IMR-90 (cell line): ENCODE measurements at places on chromosomes 1 and 21.

DNA sequence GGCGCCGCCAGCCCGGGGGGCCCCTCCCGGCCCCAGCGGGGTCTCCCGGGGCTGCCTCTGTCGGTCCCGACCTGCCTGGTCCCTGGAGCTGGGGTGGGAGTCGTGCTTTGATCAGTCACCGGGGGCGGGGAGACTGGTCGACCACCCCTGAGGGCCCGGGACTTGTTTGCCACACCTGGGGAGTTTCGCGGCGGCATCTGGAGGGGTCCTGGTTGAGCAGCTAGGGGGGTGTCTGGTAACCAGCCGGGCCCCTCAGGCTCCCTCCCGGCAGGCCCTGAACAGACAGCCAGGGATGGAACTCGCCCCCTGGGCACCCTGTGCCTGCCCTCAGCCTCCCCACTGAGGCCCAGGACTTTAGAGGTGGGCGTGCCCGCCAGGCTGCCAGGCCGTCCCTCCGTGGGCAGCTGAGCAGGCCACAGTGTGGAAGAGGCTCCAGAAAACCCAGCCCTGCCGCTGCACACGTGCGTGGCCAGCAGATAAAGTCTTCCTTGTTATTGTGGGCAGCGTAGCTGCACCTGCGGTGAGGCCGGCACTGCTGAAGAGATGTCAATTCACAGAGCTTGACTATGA is 13.3 kb upstream of the SAMD11 start:
- no peak for DNase-seq

DNA sequence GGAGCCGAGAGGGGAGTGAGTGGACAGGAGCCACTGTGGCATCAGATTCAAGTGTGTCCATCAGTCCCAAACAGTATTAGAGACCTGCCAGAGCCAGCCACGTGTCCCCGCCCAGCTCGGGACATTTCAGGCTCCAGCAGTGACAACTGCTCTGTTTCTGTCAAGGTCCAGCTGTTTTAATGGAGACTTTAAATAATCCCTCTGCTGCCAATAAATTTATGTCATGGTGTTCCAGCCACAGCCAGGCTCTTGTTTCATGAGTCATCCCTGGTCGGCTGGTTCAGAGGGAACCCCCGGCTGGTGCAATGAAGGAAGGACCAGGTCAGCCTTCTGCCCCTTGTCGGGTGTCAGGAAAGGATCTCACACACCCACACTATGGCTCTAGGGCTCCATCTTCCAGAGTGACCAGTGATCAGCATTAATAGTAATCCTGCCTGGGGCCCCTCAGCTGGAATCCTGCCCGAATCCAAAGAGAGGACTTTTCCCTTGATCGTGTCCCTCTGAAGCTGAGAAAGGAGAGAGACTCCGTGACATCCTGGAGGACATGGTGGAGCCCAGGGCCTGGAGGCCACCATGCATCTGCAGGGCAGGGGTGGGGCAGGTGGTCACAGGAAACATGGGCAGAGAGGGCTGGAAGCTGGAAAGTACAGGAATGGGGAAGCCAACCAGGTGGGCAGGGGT is 197.3 kb downstream of the MATN1 start:
- DNase-seq = peak; percentile 44

GRCh38 chr1:17632541-17633184 is 93.2 kb downstream of the ARHGEF10L start:
- peak; percentile 53 for DNase-seq

DNA sequence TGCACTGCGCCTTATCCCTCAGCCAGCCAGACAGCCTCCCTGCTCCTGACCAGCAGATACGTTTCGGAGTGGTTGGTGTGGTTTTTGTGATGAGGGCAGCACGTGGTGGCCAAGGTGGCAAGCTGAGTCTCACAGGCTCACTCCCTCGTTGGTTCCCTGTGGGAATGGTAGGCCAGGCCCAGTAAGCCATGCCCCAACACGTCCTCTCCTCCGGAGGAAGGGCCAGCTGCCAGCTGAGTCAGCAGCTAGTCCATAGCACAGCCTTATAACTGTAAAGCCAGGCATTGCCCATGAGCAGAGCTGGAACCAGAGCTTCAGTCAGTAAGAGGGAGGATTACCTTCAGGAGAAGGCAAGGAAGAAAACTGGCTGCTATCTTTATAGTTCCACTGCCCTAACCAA is 29.5 kb downstream of the SZRD1 start:
- DNase-seq = peak; percentile 84

- DNase-seq = no peak
Measured at GRCh38 chr1:111369177-111369576, 58.4 kb downstream of the OVGP1 start.

DNA sequence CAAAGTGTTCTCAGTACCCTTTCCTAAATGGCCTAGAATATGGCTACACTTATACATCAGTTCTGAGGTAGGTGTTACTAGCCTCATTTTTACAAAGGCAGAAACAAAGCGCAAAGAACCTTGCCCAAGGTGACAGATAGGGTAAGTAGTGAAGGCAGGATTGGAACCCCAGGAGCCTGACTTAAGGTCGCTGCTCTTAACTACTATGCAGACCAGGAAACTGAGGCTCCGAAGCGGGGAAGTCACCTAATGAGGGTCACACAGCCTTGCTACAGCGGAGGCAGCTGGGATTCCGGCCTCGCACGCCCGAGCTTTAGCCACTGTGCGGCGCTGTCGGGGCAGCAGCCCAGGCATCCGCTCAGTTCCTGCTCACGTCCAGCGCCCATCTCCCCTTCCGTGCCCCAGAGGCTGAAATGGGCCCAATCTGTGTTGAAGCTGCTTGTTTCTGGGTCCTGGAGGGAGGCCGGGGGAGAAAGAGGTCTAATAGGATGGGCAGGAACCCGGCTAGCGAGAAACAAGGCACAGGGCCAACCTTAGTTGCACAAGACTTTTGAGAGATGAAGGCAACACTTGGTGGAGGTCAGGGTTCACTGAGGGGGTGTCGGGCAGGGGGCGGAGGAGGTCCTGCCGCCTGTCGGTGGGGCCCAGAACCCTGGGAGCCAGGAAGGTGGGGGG is 1.4 kb upstream of the FOXD2 start:
- DNase-seq = peak; percentile 65

DNA sequence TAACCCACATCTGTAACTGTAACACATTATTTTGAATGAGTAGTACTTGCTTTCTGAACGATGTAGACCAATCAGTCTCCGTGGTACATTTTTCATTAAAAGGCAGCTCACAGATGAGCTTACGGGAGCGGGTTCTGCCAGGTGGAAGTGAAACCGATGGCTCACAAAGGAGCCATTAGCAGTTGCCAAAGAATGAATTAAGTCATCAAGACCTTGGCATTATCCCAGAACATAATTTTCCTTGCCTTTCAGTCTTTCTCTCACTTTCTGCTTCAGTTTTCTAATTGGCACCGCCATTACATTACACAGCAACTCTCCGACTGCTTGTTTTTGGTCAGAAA is 33.5 kb upstream of the UTS2 start:
- peak; percentile 14 for DNase-seq

DNA sequence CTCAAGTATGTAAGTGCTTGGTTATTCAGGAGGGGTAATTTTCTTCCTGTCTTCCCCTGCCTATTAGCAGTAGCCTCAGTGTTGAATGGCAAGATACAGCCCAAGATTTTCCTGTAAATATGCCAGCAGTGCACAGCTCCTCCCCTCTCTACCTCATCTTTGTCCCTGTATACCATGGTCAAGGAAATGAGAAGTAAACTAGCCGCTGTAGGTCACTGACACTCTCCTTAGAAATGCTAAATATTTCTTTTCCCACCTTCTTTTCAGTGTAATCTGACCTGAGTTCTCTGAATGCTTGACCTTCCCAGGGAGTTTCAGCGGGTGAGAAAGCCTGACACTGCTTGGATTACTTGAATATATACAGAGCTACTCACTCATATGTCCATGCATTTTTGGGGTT is 84.1 kb upstream of the ZNF326 start:
- DNase-seq = peak; percentile 96
